NAMALWA (cell line): ENCODE measurements at places on chromosomes 7 and 10.

DNA sequence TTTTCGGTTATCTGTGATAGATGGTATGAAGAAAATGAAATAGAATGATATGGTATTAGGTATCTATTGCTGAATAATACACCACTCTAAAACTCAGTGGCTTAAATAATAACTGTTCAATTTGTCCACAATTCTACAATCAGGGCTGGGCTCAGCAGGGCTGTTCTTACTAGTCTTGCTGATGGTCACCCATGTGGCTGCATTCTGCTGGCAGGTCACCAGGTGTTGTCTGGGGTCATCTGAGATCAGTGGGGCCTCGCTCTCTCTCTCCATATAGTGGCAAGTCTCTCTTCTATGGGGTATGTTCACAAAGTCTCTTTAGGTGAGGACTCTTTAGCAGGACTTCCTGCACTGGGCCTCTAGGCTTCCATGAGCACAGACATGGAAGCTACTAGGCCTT lies 130.4 kb upstream of the SORCS3 start:
- no peak for DNase-seq

- no peak for DNase-seq
These were observed 29.5 kb downstream of the FOXK1 start for GRCh38 chr7:4711634-4712033.

- DNase-seq = no peak
These were observed 181.9 kb upstream of the LYZL2 start for GRCh38 chr10:30811276-30812017.

GRCh38 chr10:61786728-61787127 lies 114.8 kb upstream of the ARID5B start:
- DNase-seq = no peak

- no peak for DNase-seq
These were observed 42.4 kb downstream of the MTURN start for GRCh38 chr7:30177186-30177585.

DNA sequence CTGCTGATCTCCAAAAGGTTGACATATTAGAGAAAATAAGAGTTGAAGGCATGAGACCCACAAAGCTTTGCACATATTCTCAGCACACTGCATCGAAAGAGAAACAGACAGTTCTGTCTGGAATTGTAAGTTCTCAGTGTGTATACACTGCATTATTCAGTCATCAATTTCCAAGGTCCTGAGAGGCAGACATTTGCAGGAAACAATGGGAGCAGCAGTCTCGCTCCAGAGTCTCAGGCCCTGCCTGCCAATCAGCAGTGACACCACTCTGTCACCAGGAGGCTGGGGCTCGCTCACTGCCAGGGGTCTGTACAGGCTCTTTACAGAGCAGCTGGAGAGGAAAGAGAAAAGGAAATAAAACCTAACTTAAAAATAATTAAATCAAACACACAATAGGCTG lies 36.3 kb downstream of the JAZF1 start:
- DNase-seq = peak; percentile 35

DNA sequence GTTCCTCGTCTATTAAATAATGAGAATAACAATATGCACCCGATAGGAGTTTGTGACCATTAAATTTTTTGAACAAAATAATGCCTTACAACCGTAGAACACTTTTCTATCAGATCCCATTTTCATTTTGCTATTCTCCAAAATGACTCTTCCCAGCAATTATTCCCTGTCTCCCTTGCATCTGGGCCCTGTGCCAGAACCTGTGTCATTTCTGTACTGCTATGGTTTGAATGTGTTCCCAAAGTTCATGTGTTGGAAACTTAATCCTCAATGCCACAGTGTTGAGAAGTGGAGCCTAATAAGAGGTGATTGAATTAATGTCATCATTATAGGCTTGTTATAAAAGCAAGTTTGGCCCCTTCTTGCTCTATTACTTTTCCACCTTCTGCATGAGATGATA lies 33.2 kb upstream of the SMNDC1 start:
- DNase-seq = no peak

DNA sequence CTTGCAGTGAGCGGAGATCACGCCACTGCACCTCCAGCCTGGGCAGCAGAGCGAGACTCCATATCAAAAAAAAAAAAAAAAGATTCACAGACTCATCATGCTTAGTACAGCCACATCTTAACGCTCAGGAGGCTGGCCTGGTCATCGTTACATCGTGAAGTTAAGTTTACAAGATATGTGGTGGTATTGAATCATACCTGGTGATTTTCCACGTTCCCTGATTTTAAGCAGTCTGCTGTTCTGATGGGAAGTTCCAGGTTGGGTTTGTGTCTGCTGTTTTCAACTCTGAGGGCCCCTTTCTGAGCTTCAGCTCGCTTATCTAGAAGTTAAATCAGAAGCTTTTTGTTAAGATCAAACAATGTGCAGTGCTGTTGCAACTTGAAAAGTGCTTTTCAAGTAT lies 6.9 kb downstream of the PPP2R2D start:
- DNase-seq = no peak

DNA sequence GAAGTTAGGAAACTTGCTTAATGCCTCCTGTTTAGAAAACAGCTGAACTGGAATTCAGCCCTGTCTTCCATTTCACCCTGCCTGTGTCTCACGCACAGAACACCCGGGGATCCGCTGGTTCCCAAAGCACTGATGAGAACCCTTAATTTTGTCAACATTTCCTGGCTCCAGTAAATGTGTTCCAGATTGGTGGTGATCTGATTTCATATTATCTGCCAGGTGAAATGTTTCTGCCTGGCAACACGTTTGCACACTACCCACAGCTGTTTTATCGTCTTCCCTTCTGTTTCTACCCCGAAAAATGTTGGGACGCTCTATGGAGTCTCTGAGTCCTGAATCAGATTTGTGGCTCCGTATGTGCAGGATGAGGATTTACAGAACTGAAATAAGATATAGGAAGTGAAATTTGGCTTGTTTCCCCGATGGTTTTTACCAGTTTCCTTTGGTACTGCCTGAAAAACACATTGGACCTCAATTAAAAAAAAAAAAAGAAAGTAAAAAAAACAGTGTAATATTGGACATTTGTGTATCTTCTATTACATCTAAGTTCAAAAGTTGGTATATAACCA lies 29.0 kb downstream of the MRC1 start:
- no peak for DNase-seq

DNA sequence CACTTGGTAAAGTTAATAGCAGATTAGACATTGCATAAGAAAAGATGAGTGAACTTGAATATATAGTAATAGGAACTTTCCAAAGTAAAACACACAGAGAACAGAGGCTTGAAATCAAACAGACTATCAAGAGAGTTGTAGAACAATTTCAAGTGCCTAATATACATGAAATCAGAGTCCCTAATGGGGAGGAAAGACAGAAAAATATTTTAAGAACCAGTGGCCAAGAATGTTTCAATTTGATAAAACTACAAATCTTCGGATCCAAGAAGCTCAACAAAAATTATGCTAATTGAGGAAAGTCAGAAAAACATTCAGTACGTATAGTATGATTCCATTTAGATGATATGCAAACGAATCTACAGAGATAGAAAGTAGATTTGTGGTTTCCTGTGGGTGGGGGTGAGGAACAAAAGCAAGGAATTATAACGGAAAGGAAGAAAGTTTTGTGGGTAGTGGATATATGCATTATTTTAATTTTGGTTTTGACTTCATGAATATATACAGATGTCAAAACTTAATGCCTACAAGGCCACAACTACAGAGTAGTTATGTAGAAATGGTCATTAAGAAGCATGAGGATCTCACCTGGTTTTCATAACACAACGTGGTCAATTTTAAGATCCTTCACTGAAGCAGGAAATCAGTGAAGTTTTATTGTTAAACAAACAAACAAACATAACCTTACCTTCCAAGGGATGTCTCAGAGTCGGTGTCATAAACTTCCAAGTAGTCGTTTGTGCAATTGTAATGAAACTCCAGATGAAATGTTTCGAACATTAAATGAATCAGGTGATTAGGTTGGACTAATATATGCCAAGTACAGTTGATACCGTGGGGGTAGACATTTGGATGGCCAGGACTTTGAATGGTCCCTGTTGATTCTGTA lies 62.0 kb downstream of the CUBN start:
- DNase-seq = no peak

- DNase-seq = no peak
These were observed 660 bp downstream of the CALHM1 start for GRCh38 chr10:103457896-103458583.

- no peak for DNase-seq
These were observed 128.1 kb upstream of the ANK3 start for GRCh38 chr10:60517805-60518204.

- DNase-seq = peak; percentile 61
These were observed 1.1 kb downstream of the HNRNPA2B1 start for GRCh38 chr7:26199301-26200037.

- DNase-seq = no peak
These were observed 14.0 kb upstream of the RALA start for GRCh38 chr7:39609113-39609934.

- no peak for DNase-seq
These were observed 26.7 kb downstream of the CFAP58 start for GRCh38 chr10:104380336-104380735.

DNA sequence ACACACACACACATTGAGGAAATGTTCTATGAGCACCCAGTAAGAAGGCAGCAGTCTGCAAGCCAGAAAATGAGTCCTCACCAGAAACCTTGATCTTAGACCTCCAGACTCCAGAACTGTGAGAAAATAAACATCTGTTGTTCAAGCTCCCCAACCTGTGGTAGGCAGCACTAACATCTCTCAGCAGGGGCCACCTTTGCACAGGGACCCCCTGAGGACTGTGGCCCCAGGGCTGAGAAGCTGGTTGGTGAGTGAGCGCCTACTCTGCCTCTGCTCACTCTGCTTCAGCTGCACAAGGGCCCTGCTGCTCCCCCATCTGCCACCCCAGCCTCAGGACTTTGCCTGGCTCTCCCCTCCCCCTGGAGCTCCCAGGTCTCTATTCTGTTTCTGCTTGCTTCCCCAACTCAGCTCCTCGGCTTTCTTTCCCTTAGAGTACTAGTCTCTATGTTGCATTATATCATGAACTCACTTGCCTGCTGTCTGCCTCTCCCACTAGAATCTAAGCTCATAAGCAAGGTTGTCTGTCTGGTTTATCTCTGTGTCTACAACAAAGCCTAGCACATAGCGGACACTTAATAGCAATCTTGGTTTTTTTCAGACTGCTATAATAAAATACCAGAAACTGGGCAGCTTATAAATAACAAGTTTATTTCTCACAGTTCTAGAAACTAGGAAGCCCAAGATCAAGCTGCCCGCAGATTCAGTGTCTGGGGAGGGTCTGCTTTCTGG lies 40.4 kb upstream of the PRLHR start:
- no peak for DNase-seq

- DNase-seq = no peak
These were observed 1188.0 kb downstream of the DNAJB9 start for GRCh38 chr7:109757713-109758112.

DNA sequence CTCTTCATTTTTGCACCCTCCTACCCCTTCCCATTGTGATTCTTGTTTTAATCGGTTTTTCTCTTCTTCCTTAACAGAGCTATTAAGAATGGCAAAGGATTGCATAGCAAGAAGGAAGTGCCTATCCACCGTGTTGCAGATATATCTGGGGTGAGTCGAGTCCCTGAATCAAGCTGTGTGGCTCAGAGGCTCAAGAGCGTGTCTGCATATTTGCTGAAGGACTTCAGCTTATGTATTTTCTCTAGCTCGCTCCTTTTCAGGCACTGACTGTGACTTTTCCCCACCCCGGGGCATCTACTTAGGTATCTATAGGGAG lies 126.6 kb downstream of the LRRC4 start:
- DNase-seq = no peak

- DNase-seq = no peak
These were observed 15.2 kb downstream of the SAMD9L start for GRCh38 chr7:93133005-93133404.

- no peak for DNase-seq
These were observed at the start of gene CYP2C9 for GRCh38 chr10:94938383-94938782. Gene CYP2C9, plus strand, starts transcription at chr10:94938658. Its CDS starts 25 bp downstream, at chr10:94938683.

- DNase-seq = no peak
These were observed 357.3 kb downstream of the CRPPA start for GRCh38 chr7:16063716-16064675.

DNA sequence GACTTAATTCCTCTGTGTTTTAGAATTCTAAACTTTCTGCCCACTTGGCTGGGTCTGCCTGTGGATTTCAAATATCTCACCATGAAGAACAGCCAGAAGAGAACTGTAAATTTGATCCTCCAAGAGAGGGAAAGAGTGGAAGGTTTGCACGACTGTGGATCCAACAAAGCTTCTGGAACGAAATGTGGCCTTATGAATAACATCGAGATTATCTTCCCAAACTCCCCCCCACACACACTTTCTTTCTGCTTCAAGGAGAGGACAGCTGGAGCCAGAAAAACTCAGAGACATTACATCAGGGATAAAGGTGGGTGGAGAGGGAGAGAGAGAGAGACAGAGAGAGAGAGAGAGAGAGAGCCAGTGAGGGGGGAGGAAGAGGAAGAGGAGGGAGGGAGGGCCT lies 570.1 kb upstream of the MGMT start:
- DNase-seq = no peak

DNA sequence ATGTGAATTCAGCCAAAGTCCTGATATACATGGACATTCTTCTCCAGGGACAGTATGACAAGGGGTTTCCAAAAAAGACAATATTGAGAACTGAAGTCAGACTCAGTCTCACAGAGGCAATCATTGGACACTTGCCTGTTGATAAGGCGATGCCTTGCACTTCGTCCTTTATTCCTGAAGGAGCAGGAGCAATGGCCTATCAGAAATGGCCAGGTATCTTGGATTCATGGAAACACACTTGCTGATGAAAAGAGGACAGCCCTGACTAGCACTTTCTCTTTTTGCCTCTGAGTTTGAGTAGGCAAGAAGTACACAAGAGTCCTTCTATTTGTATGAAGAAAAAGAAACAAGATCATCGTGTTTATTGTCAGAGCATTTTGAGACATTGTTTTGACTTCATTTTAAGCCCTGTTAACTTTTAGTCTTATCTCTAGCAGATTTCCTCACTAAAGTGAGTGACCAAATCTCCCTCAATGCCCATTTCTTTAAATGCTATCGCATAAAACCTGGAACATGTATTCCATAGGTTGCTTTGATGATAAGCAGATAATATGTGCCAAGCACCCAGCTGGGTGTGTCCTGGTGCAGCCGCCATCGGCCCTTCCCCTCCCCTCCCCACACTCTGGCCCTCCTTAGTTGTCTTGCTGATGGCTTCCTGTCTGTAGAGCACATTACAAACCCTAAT lies 26.6 kb downstream of the ST8SIA6 start:
- no peak for DNase-seq

DNA sequence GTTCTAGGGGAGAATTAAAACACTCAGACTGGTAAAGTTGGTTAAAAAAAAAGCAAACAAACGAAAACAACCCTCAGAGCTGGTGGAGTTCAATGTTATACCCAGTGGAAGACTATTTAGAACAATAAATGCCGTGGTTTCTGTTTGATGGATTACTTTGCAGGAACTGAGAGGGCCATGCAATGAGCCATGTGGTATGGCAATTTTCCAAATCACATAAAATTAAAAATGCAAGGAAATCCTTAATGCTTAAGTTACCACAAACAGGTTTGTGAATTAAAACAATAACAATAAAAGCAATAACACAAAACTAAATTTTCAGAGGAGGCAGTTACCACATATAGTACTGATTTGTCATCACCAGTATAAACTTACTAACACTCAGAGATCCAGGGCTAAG lies 96.9 kb downstream of the RTKN2 start:
- DNase-seq = no peak
